ENCODE measurements at places on chromosomes 6 and 20.

- DNase-seq, result no peak
Observed at GRCh38 chr6:88982720-88983119, 19.3 kb upstream of the RNGTT start.

GRCh38 chr6:33312361-33313104 lies 1.3 kb downstream of the TAPBP start:
- peak; percentile 80 for DNase-seq

- peak; percentile 35 for DNase-seq
Observed at GRCh38 chr6:26251354-26252076, 113.5 kb upstream of the BTN3A2 start.

- DNase-seq, result no peak
Observed at GRCh38 chr6:30806581-30807183, 62.3 kb upstream of the IER3 start.

- DNase-seq, result no peak
Observed at GRCh38 chr20:50969912-50970311, 11.3 kb downstream of the MOCS3 start.

DNA sequence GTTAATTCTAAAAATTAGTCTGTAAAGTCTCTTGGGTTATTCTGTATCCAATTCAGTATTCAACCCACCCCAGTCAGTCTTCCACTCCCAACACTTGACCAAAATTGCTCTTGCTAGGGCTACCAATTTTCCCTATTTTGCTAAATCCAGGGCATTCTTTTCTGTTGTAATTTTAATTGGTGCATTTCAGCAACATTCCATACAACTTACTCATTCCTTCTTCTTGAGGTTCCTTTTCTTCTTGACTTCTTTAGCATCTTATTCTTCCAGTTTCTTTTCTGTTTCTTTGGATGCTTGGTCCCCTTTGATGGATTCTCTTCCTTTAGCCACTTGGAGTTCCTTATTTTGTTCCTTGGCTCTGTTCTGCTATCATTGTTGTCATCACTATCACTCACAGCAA lies 11.2 kb upstream of the GRM1 start:
- no peak for DNase-seq

- DNase-seq, result no peak
Observed at GRCh38 chr20:40966103-40966502, 62.5 kb upstream of the TOP1 start.

DNA sequence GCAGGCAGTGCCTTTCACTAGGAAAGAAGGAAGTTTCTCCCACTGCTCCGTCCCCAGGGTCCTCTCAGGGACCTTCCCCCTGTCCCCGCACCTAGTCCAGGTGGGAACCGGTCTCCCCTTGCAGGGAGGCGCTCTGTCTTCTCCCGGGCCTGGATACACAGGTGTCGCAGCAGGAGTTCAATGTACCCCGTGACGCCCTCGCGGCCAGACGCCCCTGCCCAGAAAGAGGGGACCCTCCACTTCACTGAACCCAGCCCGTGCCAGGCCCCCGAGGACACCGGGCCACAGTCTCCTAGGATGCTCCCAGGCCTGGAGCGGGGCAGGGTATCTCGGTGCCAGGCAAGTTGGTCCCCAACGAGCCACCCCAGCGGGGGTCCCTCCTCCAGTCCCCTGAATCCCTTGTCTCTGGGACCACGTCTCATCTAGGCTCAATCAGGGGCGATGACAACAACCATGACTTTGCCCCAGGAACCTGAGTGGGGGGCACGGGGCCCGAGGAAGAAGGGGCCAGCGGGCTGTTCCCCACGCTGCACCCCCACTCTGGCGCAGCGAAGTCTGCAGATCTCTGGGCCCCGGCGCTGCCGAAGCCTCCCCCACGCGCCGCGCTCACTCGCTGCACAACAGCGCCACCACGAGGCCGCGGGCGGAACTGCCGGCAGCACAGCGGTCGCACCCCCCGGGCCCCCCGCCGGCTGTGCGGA lies 103.0 kb downstream of the EDN3 start:
- DNase-seq, result peak; percentile 63

DNA sequence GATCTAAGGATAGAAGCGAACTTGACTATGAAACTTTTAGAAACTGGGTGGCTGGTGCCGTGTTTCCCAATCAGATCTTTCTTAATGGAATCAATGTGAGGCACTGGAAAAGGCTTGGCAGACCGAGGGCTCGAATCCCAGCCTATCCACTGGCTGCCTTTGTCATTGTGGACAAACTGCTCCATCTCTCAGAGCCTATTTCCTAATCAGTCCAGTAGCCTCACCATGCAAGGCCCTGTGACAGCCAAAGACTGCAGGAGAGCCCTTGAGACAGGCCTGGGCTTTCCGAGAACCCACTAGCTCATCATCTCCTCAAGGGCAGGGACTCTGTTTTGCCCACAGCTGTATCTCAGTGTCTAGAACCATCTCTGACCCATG lies 43.4 kb downstream of the SPDEF start:
- no peak for DNase-seq

DNA sequence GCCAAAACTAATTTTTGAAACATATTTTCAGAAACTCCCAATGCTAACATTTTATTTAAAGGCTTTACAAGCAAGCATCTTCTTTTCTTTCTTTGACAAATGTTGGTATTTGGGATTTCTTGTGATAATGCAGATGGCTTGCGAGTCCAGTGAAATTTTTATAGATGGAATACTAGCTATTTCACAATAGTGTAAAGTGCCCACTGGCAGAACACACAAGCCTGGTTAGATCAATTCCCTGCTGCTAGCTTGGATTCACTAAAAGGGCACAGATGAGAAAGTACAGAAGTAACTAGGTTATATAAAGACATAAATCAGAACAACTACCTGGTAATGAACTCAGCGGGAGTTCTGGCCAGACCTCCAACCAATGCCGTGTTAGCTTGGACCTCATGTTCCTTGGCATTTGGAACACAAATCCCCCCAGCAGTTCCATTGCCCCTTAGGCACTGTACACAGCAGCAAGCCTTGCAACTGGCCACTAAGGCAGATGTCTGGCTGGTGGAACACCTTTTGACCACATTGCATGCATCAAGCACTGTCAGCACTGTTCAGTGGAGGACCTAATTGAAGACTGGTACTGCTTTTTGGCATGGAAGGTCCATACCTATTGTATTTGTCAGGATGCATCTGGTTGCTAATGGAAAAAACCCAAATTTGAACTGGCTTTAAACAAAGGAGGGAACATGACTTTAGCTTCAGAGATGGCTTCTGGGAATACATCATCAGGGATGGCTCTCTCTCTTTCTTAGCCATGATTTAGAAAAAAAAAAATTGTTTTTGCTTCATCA lies 15.6 kb upstream of the ZFP64 start:
- DNase-seq, result no peak

DNA sequence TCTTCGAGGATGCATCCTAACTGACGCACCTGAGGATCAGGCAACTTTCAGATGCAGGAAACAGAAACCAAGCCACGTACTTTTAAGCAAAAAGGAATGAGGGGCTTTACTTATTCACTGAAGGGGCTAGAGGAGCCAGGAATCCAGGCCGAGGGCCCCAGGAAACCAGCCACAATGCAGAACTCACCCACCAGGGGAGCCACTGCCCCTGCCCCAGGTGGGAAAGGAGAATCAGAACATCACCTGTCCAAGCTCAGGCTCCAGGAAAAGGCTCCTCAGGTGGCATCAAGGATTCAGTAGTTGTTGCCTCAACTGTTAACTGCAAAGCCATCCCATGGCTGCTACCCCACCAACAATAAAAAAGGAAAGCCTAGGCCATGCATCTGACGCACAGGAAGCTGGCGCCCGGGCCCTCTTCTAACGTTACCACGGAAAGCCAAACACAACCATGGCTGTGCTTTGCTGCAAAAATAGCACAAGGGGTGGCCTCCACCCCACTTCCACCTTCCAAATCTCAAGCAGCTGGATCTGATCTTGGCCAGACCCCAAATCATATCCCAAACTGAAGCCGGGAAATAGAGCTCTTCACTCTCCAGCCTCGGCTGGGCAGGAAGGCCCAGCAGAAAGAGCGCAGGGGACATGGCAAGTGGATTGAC lies 121.0 kb downstream of the PREX1 start:
- DNase-seq, result no peak

GRCh38 chr20:39412091-39412490 lies 449.9 kb downstream of the DHX35 start:
- DNase-seq, result no peak

DNA sequence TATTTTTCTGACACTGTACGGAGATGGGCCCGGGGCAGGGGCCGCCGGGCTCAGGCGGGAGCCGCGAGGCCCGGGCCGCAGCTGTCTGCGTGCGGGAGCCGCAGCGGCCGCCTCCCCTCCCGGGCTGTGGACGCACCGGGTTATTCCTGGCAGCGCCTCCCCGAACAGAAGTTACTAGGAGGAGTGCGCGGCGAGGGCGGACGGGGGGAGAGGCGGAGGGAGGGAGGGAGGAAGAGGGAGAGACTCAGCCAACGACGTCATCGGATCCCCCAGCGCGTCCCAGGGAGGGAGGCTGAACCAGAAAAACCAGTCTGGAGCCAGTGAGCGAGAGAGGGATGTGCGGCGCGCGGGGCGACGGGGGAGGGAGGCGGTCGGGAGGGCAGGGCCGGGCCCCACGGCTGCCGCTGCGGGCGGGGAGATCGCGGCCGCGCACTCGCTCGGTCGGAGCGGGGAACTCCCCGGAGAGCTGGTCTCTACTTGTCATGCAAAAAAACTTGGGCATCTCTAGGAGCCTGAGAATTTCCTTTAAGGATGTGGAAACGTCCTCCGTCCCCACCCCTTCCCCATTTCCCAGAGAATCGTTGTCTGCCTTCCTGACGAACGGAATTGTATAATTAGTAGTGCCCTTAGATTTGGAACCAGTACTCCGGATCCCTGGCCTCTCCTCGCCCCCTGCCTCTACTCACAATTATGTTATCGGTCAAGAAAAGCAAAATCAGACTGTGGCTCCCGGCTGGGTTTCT lies 1.4 kb upstream of the HIVEP2 start:
- DNase-seq, result peak; percentile 95

DNA sequence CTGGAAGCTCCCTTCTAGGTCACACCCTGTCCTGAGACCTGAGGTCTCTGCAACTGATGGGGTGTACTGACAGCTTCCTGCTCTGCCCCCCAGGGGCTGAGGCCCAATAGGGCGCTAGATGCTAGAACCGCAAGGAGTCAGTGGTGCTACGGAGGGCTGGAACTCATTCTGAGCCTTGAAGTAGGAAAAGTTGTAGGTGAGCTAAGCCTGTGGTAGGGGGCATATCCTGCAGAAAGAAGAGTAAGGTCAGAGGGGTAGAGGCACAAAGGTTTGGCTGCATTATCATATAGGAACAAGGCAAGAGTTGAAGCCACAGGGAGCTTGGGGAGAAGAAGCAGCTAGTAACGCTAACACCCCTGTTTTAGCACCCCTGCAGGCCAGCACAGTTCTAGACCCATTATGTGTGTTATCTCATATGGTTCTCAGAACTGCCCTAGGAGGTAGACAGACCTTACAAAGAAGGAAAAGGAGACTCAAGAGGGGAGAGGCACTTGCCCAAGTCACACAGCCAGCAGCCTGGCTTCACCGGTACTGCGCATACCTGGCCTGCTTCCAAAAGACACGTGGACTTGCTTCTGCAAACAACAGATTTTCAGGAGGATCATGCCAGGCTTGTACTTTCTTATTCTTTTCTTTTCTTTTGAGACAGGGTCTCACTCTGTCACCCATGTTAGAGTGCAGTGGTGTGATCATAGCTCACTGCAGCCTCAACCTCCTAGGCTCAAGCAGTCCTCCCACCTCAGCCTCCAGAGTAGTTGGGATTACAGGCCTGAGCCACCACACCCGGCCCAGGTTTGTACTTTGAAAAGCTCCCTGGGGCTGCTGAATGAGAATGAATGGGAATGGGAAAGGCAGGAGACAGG lies 156.1 kb downstream of the MRPL14 start:
- DNase-seq, result no peak

GRCh38 chr20:58638467-58639181 lies 12.5 kb upstream of the STX16 start:
- no peak for DNase-seq

GRCh38 chr6:23522792-23523547 lies 603.0 kb upstream of the NRSN1 start:
- DNase-seq, result no peak

GRCh38 chr20:8012724-8013123 lies 6.8 kb downstream of the TMX4 start:
- DNase-seq, result no peak

DNA sequence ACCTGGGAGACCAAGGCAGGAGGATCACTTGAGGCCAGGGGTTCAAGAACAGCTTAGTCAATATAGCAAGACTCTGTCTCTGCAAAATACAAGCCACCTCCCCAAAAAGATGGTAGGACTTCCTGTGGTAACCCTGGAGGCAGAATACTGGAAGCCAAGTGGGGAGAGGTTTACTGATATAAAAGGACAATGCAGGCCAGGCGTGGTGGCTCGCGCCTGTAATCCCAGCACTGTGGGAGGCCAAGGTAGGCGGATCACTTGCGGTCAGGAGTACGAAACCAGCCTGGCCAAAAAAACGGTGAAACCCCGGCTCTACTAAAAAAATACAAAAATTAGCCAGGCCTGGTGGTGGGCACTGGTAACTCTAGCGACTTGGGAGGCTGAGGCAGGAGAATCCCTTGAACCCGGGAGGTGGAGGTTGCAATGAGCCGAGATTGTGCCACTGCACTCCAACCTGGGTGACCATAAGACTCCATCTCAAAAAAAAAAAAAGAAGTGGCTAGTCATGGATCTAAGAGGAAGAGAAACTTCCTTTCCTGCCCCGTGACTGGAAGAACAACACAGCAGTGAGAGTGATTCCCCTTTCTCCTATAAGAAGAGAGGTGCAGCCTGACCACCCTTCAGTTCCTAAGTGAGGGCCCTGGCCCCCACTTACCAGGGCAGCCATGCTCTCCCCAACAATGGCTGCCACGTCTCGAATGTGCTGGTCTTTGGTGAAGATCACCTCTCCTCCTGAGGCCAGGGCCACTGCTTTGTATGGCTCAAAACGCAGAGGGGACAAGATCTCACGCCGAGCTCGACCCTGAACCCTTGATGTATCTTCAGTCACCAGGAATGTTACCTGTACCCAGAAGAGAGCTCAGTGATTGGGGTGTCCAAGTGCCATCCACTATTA lies 6.2 kb downstream of the SAPCD1 start:
- DNase-seq, result no peak

DNA sequence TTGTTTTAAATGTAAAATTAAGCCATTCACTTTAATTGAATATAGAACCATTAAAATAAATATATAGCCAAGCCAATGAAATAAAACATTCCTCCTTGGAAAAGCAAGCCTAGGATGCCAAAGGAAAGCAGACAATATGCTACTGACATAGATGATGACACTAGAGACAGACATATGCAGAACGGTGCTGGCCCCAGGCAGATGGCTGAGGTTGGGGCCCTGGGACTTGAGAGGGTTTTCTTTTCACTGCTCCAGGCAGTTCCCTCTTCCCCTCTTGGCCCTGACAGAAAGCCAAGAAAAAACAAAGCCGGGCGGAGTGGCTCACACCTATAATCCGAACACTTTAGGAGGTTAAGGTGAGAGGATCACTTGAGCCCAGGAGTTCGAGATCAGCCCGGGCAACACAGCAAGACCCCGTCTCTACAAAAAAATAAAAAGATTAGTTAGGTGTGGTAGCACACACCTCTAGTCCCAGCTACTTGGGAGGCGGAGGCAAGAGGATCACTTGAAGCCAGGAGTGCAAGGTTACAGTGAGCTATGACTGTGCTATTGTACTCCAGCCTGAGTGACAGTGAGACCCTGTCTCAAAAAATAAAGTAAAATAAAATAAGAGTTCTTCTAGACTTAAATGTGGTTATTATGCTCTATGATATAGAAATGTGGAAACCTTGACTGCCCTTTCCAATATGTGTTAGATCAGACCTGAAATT lies 31.2 kb downstream of the FASTKD5 start:
- no peak for DNase-seq
